ENCODE measurements at places on chromosomes 11 and 22.
A peak's percentile ranks its signal among the peaks of the same experiment; 100 is the strongest.

DNA sequence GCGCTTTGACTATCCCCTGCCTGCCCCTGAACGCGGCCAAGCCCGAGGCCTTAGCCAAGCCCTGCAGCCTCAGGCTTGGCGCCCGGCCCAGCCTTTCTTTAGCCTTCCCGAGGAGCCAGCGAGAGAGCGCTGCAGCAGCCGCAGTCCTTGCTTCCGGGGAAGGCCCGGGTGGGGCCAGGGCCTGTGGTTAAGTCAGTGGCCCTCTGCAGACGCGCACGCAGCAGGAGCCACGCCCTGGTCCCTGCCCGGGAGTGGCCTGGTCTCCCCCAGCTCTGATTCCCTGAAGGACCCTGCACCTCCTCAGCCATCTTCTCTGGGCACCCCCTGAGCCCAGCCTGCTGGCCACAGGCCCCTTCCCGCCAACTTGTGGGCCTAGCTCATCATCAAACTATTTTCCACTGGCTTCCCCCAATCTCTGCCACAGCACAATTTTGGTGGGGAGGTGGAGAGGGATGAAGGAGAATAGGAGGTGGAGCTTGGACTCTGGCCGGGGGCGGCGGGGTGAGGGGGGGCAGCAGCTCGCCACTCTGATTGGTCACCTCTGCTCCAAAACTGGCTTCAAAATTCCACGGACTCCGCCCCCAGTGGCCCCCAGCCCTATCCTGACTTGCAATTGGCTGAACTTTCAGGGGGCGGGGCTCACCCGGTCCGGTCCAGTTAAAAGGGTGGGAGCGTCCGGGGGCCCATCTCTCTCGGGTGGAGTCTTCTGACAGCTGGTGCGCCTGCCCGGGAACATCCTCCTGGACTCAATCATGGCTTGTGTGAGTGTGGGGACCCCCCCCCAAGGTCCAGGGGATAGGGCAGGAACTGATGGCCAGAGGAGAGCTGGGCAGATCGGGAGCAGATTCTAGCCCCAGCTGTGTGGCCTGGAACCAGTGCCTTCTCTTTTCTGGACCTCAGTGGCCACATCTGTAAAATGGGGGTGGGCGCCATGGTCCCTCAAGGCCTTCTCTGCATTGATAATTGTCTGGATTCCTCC is at the start of gene LGALS1:
TSS of gene LGALS1 (plus strand) at position 686 of the 979 bp plus-strand sequence. CDS start at position 753, 67 bp downstream.
- peak; percentile 99 for DNase-seq

- no peak for DNase-seq
Observed at GRCh38 chr11:626475-627307, at the start of gene SCT. SCT (minus strand) TSS chr11:627181; CDS start chr11:627143, 38 bp downstream.

DNA sequence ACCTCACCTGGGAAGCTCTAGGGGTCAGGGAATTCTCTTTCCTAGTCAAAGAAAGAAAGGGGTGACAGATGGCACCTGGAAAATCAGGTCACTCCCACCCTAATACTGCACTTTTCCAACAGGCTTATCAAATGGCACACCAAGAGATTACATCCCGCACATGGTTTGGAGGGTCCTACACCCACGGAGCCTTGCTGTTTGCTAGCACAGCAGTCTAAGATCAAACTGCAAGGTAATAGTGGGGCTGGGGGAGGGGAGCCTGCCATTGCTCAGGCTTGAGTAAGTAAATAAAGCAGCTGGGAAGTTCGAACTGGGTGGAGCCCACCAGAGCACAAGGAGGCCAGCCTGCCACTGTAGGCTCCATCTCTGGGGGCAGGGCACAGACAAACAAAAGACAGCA is 2830.6 kb upstream of the OR11H1 start:
- no peak for DNase-seq

- DNase-seq, result no peak
Observed at GRCh38 chr22:25736378-25737011, 5.5 kb upstream of the MYO18B start.

- no peak for DNase-seq
Observed at GRCh38 chr11:5992150-5992549, 5.4 kb upstream of the OR52L1 start.

- no peak for DNase-seq
Observed at GRCh38 chr11:129578006-129578405, 202.4 kb downstream of the BARX2 start.

- DNase-seq, result peak; percentile 64
Observed at GRCh38 chr22:43148581-43148980, 2.8 kb upstream of the TSPO start.
